Stimulated activated CD4-positive, alpha-beta T cell treated with anti-CD3 and anti-CD28 coated beads, TNF-alpha, amount 100 ng/mL, for 48 hours (primary cell): ENCODE measurements at places on chromosomes 3 and 15.

GRCh38 chr3:124602980-124603627 lies 127.1 kb upstream of the UMPS start:
- no peak for DNase-seq

GRCh38 chr3:14418296-14419250 lies 16.2 kb downstream of the SLC6A6 start:
- no peak for DNase-seq

DNA sequence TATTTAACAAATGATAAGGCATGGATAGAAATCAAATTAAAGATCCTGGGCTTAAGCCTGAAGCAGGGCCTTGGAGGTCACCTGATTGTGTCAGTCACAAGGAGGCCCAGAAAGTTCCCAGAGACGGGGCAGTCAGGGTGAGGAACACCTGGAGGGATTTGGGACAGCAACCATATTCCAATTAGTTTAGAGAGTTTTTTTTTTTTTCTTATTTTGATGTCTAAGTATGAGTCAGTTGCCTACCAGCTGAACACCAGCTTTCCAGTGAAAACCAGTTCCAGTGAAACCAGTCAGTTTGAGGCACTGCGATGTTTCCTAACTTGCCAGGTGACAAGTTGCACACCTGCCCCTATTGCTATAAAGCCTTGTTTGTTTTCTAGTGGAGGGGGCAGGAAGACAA lies 350.7 kb upstream of the AZI2 start:
- no peak for DNase-seq

GRCh38 chr3:30435861-30436331 lies 170.5 kb upstream of the TGFBR2 start:
- DNase-seq = no peak

- DNase-seq = no peak
Observed at GRCh38 chr15:100235030-100235617, 106.7 kb downstream of the ADAMTS17 start.

- DNase-seq = no peak
Observed at GRCh38 chr3:122081543-122082247, 26.5 kb downstream of the CD86 start.

- no peak for DNase-seq
Observed at GRCh38 chr3:158103081-158103886, 2.9 kb downstream of the SHOX2 start.

DNA sequence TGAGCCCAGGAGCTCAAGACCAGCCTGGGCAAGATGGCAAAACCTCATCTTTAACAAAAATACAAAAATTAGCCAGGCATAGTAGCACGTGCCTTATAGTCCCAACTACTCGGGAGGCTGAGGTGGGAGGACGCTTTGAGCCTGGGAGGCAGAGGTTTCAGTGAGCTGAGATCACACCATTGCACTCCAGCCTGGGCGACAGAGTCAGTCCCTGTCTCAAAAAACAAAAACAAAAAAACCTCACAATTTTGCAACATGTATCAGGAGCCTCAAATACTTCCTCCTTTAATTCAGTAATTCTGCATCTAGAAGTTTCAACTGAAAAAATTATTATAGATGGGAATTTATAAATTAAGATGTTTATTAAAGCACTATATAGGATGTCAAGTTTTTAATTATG lies 1.1 kb downstream of the MRPL47 start:
- DNase-seq = no peak

- DNase-seq = no peak
Observed at GRCh38 chr3:32155117-32155516, 48.7 kb downstream of the GPD1L start.

GRCh38 chr3:198109883-198110282 lies 149.9 kb downstream of the LMLN start:
- DNase-seq = no peak

DNA sequence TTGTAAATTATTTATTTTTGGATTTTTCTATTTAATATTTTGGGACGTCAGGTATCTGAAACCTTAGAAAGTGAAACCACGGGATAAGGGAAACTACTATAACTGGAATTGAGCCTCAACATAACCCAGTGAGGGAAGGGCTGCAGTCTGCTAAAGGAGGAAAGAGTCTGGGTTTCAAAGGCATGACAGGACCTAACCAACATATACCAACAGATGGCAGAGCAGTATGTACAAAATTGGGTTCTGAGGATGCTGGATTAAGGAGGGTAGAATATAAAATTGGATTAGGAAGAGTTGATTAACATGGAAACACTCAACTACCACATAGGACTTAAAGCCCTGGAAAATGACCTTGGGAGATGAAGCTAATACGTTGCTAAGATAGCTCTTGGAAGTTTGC lies 603.5 kb downstream of the MECOM start:
- no peak for DNase-seq

DNA sequence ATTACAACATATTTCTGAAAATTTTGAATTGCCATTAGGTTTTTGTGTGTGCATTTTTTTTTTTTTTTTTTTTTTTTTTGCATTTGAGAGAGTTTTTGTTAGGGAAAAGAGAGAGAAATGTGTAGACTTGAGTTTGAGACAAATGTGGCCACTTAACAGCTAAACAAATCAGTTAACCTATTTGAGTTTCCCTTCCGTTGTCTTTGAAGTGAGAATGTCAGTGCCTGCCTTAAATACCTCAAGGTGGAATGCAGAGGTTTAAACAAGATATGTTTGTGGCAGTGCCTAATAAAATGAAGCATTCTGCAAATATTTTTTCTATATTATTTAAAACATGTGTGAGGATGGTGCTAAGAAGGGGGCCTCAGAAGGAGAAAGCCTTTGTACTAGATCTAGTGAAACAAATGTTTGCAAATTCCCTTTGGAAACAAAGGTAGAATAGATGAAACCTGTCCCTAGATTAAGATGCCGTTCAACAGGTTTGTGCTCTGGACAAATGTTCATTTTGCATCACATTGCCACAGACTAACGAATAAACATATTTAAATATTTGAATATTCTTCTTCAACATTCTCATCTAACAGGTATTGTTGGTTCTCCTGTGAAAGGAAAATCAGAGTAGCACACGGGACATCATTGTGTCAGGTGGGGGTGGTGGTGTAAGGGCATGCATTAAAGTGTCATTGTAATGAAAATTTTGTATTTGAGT lies 80.7 kb downstream of the SATB1 start:
- no peak for DNase-seq

GRCh38 chr3:185737740-185738680 lies 86.8 kb downstream of the IGF2BP2 start:
- no peak for DNase-seq

DNA sequence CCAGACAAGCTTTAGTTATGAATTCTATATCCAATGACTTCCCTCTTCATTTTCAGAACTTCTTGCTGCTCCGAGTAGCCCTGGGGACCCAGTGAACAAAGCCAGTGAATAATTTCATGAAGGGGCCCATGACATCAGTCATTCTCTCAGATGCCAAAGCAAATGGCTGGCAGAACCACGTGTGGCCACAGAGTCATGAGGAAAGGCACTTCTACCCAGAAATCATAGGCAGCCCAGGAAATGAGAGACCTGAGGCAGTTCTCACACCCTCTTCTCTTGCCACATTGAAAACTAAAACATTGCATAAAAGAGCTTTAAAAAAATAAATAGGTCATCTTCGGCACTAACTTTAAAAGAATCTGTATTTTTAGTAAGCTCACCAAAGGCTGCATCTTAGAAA lies 4.3 kb upstream of the UACA start:
- no peak for DNase-seq

GRCh38 chr3:122272879-122273278 lies 52.2 kb upstream of the CSTA start:
- no peak for DNase-seq

DNA sequence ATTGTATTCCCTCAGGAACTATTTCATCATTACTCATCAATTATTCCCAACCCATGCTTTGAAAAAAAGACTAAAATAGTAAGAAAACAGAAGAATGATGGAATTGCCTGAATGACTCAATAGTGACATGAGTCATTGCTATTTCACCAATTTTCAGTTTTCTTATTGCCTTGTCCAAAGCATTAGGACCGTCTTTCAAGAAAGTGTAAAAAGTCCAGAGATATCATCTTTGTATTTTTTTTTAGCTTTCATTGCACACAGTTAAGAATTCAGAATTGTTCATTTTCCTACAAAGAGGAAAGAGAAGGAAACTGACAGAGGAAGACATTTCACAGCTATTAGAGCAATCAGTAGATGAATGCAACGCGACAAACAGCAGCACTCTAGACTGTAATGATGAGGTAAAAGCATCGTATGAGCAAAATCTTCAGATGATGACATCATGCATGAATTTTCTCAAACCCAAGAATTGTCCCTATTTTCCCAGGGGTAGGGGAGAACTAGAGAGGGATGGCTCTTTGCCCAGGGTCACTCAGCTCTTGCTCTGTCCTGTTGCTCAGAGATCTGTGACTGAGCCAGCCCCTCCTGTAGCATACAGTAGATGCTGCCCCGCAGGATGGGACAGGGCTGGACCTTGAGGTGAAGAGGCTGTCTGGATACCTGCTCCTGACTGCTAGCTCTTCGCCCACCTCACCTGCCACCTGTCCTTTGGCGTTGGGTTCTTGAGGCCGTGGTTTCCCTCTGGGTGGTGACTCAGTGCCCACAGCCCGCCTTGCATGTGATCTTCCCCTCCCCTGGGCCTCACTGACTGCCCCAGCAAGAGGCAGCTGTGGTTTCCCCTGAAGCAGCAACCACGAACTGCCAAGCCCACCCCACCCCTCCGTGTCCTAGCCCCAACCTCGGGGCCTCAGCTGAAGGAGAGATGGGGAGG lies 84.8 kb downstream of the PPCDC start:
- DNase-seq = peak; percentile 45

DNA sequence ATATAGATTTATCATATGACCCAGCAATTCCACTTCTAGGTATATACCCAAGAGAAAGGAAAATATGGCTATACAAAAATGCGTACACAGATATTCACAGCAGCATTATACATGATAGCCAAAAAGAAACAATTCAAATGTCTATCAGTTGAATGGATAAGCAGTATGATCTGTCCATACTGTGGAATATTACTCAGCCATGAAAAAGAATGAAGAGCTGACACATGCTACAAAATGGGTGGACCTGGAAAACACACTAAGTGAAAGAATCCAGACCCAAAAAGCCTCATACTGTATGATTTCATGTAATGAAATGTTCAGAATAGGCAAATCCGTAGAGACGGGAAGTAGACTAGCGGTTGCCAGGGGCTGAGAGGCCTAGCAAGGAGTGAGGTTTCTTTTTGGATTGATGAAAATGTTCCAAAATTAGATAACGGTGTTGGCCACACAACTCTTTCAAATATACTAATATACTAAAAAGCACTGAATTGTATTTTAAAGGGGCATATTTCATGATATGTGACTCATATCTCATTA lies 33.4 kb downstream of the FGD5 start:
- no peak for DNase-seq

DNA sequence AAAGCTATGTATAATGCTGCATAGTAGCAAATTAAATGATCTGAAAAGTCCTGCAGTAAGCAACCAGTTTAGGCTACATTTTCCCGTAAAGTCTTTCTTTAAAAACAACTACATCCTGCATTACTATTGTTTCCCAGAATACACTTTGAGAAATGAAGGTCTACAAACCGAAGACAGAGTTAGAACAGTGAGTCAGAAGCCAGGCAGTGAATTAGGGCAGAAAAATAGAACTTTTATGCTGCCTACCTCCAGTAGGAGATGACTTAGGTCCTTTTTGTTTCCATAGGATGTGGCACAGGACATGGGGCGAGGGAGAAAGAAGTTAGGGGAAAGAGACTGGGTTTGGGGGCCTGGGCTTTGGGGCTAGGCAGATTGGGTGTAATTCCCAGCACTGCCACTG lies 127.3 kb downstream of the PPM1L start:
- DNase-seq = no peak

GRCh38 chr15:35302334-35302733 lies 217.2 kb upstream of the NANOGP8 start:
- no peak for DNase-seq

DNA sequence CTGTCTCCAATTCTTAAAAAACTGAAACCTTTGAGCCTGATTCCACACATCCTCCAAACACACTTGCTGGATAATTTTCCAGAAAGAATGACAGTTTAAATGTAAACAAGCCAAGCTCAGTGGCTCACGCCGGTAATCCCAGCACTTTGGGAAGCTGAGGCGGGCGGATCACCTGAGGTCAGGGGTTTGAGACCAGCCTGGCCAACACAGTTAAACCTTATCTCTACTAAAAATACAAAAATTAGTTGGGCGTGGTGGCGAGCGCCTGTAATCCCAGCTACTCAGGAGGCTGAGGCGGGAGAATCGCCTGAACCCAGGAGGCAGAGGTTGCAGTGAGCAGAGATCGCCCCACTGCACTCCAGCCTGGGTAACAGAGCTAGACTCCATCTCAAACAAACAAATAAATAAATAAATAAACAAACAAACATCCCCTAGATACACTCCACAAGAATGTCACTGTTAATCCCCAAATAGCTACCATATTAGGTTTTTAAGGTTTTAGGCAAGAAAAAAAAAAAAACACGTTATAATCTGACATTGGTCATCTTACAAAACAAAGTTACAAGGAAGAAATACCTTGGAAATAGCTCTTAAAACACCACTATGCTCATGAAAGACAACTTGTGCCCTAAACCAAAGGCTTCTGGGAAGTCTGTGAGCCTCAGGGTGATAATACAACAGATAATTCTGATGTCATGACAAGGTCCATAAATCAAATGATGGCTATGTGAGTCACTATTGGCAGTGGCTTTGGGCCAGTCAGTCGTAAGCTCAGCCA lies 13.2 kb downstream of the TNIK start:
- DNase-seq = no peak

- no peak for DNase-seq
Observed at GRCh38 chr3:196942915-196943277, 568 bp upstream of the NCBP2 start.

GRCh38 chr3:16137044-16137443 lies 37.4 kb upstream of the GALNT15 start:
- DNase-seq = no peak

GRCh38 chr15:78906316-78906620 lies 33.6 kb downstream of the MORF4L1 start:
- no peak for DNase-seq

DNA sequence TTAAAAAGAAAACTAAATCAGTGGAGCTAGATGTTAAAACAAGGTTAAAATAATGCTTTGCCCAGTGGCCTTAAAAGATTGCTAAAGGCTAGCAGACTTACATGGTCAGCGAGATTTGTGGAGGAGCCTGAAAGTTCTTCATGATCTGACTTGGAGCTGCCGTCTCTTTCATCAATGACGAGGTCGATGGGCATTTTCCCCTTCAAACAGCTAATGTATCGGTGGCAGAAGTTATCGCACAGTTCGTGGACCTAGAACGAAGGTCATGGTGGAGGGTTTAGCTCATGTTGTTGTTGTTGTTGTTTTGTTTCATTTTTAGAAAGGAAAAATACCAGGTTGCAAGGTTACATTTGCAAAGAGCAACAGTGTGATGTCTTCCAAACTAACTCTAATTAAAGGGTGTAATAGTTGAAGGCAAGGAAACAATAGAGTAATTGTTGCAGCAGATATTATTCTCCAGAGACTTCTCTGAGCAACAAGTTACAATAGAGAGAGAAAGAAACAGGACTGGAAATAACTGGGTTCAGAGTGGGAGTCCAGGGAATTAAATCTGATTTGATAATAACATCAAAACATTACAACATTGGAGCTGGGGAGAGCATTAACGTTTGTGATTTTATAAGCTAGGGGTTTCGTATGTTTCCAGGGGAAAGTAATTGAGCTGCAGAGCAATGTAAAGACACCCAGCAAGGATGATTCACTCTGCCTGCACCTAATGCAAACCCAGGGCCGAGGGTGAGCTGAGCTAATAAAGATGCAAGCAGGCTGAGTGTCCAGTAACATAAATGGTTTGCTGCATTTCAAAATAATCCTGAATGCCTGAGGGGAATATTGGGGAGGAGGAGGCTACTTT lies 6.6 kb downstream of the MEIS2 start:
- no peak for DNase-seq
